ENCODE measurements at places on chromosomes 7 and 10. TPM values are rescaled to one million over a fixed set of nuclear protein-coding genes. Genes with fewer than 3 reads are reported as not detected.

Gene GNGT1
- total RNA-seq: not detected

Gene FAM185A
- 17.2 TPM for total RNA-seq

DNA sequence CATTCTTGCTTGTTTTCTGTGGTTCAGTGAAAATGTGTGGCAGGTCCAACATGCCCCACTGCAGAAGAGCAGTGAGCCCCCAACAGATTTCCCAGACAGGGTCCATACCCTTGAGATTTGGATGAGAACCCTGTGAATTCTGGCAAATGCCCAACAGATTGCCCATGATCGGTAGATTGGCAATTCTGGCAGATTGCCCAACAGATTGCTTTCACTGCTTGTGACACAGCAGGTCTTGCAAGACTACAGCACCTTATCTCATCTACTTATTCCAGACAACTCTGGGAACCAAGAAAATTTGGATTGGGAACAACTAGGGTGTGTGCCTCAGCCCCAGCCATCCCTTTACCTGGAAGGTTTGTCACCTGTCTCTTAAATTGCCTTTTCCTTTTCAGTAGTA lies 143.7 kb upstream of the COL1A2 start:
- H3K4me3 ChIP-seq: no peak overlapping the region
- H3K36me3 ChIP-seq: no peaks in the 10 kb centered on the region

- peaks cover 14% of the 10 kb centered on the region for H3K4me1 ChIP-seq
- DNase-seq: no peak
- no peaks in the 10 kb centered on the region for H3K36me3 ChIP-seq
- H3K27me3 ChIP-seq: no peaks in the 10 kb centered on the region
- no peak overlapping the region for H3K27ac ChIP-seq
- no peak overlapping the region for H3K4me3 ChIP-seq
These were observed 9.5 kb downstream of the ATOH7 start for GRCh38 chr10:68222391-68222790.

DNA sequence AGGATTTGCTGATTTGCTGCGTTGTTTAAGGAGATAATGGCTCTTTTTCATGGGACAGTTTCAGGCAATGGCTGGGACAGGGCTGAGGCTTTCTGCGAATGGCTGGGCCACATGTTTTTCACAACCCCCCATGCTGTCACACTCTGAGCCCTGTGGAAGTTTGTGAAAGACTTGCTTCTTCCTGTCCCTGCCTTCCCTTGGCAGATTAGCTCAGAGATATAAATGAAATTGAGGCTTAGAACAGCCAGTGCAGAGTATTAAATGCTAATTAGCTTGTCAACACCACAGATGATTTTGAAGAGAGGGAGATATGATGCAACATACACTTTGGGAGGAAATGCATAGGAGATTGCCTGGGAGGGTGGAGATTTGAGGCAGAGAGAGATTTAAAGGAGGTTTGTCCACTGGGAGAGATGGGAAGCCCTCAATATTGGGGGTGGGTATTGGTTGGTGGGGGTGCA lies 232.0 kb downstream of the SH2D4B start:
- no peak overlapping the region for H3K4me3 ChIP-seq
- no peaks in the 10 kb centered on the region for H3K27me3 ChIP-seq
- H3K36me3 ChIP-seq: no peaks in the 10 kb centered on the region
- H3K27ac ChIP-seq: no peak overlapping the region

DNA sequence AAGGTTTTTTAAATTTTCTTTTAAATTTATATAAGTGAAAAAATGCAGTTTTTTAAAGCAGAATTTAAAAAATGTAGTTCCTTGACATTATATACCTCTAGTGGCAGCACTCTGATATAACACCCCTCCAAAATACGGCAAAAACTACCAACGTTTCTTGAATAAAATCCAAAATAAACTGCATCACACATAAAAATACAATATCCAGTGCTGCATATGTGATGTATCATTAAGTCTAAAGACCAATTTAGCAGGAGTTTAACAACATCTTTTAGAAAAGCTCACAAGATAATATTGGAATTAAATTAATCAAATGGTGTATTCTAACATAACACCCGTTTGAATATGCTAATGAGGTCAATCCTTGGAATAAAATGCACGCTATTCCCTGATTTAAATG lies 1.4 kb downstream of the TCERG1L start:
- H3K4me3 ChIP-seq: no peak overlapping the region
- no peak overlapping the region for H3K27ac ChIP-seq
- H3K36me3 ChIP-seq: no peaks in the 10 kb centered on the region

DNA sequence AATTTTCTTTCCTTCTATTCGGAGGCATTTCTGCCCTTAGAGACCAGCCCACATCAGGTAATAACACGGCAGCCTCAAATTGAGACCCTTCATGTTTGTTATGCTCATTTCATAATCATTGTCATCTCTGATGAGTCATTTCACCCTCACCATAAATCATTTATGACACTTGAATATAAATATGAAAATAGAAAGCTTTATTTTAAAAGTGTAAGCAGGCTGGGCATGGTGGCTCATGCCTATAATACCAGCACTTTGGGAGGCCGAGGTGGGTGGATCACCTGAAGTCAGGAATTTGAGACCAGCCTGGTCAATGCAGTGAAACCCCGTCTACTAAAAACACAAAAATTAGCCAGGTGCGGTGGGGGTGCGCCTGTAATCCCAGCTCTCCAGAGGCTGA lies 57.4 kb upstream of the EGFR start:
- H3K27ac ChIP-seq: no peak overlapping the region
- H3K36me3 ChIP-seq: no peaks in the 10 kb centered on the region
- no peak for DNase-seq
- H3K27me3 ChIP-seq: no peaks in the 10 kb centered on the region
- no peak overlapping the region for H3K4me3 ChIP-seq

Data from transverse colon (tissue), 4 donors.